ENCODE measurements at places on chromosomes 6 and 20.

GRCh38 chr20:11676630-11677287 lies 240.9 kb upstream of the BTBD3 start:
- DNase-seq: no peak

GRCh38 chr6:128494440-128494839 lies 26.0 kb downstream of the PTPRK start:
- DNase-seq: no peak

GRCh38 chr20:58228103-58228483 lies 360 bp downstream of the ANKRD60 start:
- no peak for DNase-seq

DNA sequence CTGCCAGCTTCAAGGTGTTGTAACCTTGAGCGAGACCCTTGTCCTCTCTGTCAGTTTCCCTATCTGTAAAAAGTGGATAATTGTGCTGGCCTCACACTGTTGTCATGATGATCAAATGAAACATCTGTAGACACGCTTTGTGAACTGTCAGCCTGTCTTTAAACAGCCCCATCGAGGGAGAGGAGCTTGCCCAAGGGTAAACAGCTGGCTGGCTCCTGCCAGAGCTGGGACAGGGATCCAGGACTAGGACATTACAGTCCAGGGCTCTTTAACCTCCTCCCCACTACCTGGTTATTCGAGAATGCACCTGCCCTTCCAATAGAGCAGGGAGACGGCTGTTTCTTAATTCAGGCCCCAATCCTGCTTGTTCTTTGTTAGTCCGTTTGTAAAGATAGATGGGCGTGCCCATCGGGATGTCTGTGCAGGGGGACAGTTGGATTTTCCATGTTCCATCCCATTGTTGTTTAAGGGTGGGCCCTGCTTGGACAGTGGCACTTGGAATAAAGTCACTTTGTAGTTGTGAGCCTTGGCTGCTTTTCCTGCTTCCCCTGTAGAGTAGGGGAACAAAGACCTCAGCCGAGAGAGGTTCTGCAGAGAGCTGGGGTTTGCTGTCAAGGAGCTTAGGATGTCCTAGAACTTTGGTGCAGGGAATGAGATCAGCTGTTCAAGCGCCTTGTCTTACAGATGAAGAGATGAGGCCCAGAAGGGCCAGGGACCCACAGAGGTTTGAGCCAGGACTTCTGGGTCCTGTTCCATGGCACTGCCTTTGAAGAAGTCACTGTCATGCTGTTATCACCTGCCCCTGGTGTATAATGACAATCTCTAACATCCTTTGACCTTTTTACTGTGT lies 77.9 kb upstream of the MYL9 start:
- no peak for DNase-seq

GRCh38 chr6:63897459-63897858 lies 261.9 kb downstream of the PHF3 start:
- DNase-seq: no peak

- DNase-seq: no peak
These were observed 15.2 kb upstream of the SNRPC start for GRCh38 chr6:34742094-34742493.

- no peak for DNase-seq
These were observed 26.2 kb downstream of the SLC16A10 start for GRCh38 chr6:111113336-111114086.

All from right renal cortex interstitium (tissue), 3 donors.